Daoy (cell line): ENCODE measurements at places on chromosomes 13 and 19. TPM values are rescaled to one million over a fixed set of nuclear protein-coding genes. Genes with fewer than 3 reads are reported as not detected.

The LMTK3 gene
- total RNA-seq = under 0.01 TPM in 1 of 2 replicates, not detected in the other

The COL5A3 gene
- total RNA-seq = 2.8 and 4.1 TPM in 2 replicates

The ATP4A gene
- total RNA-seq = not detected in 2 replicates

The GJA3 gene
- 0.89 and 1.4 TPM in 2 replicates for total RNA-seq

The CLEC4G gene
- total RNA-seq = not detected in 2 replicates

The CCL25 gene
- not detected in 2 replicates for total RNA-seq

The FGF21 gene
- not detected in 2 replicates for total RNA-seq

The DNAAF3 gene
- 3.1 and 7.1 TPM in 2 replicates for total RNA-seq

The MAST1 gene
- 0.11 and 0.57 TPM in 2 replicates for total RNA-seq

The COPE gene
- 470 and 520 TPM in 2 replicates for total RNA-seq

The CYSLTR2 gene
- not detected in 2 replicates for total RNA-seq

The TTC9B gene
- not detected in 2 replicates for total RNA-seq

The TNFSF9 gene
- total RNA-seq = 12.0 and 13.8 TPM in 2 replicates

The KLF5 gene
- total RNA-seq = 3.3 and 4.6 TPM in 2 replicates

The LILRB4 gene
- 0.69 and 2.3 TPM in 2 replicates for total RNA-seq

The CYP2A6 gene
- not detected in 2 replicates for total RNA-seq

The WDR87 gene
- total RNA-seq = not detected in 2 replicates

The PRSS57 gene
- not detected in 2 replicates for total RNA-seq

The FFAR3 gene
- not detected in 2 replicates for total RNA-seq

The GARIN5A gene
- total RNA-seq = 0.46 and 0.95 TPM in 2 replicates

The ZNF714 gene
- 14.6 and 18.1 TPM in 2 replicates for total RNA-seq

The C19orf33 gene
- 2.7 TPM in 1 of 2 replicates, not detected in the other for total RNA-seq

The KASH5 gene
- total RNA-seq = not detected in 2 replicates

The ACTMAP gene
- total RNA-seq = 0.51 TPM in 1 of 2 replicates, not detected in the other

The ACP5 gene
- total RNA-seq = 0.45 and 0.97 TPM in 2 replicates

The CLDN10 gene
- not detected in 2 replicates for total RNA-seq

The MUC16 gene
- total RNA-seq = not detected in 2 replicates

The JSRP1 gene
- total RNA-seq = 1.6 TPM in 1 of 2 replicates, not detected in the other

The SEMA6B gene
- total RNA-seq = 2.3 and 3.2 TPM in 2 replicates

The ALKBH7 gene
- 35.7 and 36.1 TPM in 2 replicates for total RNA-seq

The KLK4 gene
- not detected in 2 replicates for total RNA-seq

The VWA8 gene
- total RNA-seq = 6.7 and 10.1 TPM in 2 replicates

The TMEM145 gene
- 0.30 and 0.51 TPM in 2 replicates for total RNA-seq

The ZNF581 gene
- 10.1 and 15.9 TPM in 2 replicates for total RNA-seq

The RAB11B gene
- total RNA-seq = 3.5 and 9.0 TPM in 2 replicates

The POU2F2 gene
- total RNA-seq = 0.69 and 3.1 TPM in 2 replicates

The KLC3 gene
- 1.3 and 3.8 TPM in 2 replicates for total RNA-seq

The LYPD3 gene
- total RNA-seq = 0.74 TPM in 1 of 2 replicates, not detected in the other

The KIR2DL3 gene
- not detected in 2 replicates for total RNA-seq
